ENCODE measurements at places on chromosomes 4 and X.

GRCh38 chrX:51803833-51804232, 60.6 kb downstream of the GSPT2 start:
- no peak for DNase-seq

- no peak for DNase-seq
These were observed 46.7 kb downstream of the JADE1 start for GRCh38 chr4:128856246-128856645.

- DNase-seq: peak; percentile 89
These were observed 66.3 kb downstream of the RBM47 start for GRCh38 chr4:40563401-40563800.

DNA sequence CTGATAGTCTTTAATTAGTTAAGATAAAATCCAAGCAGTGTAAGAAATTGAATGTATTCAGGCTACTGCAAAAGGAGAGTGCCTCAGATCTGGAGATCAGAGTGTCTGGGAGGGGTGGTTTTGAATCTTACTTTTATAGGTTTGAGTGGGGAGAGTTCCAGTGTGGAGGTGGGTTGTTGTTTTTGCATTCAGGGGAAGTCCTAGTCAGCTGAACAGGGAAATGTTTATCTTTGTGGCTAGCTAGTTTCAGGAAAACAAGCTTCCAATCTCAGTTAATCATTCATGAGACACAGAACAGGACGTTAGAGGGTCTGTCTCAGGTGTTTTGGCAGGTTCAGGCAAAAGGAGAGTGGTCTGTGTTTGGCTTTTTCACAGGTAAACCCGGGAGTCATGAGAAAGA, 26.0 kb downstream of the ZNF81 start:
- no peak for DNase-seq

DNA sequence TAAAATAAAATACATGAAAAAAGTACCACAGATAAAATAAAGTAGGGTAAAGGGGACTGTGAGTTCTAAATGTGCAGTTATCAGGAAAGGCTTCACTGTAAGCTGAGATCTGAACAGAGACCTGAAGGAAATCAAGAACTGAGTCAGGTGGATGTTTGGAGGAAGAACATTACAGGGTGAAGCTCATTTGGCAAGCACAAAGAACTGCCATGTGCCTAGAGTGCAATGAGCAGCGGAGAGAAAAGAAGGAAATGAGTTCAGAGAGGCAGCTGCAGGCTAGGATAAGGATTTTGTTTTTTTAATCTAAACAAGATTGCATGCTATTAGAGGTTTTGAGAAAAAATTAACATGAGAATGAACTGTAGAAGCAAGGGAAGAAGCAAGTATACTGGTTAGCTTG, 373.1 kb downstream of the STPG2 start:
- DNase-seq: no peak
